ENCODE measurements at places on chromosomes 7 and 10. TPM values are rescaled to one million over a fixed set of nuclear protein-coding genes. Genes with fewer than 3 reads are reported as not detected.

The UNCX gene
- not detected for total RNA-seq

The NEUROD6 gene
- total RNA-seq, result not detected

The PUS7 gene
- 25.8 TPM for total RNA-seq

The MMRN2 gene
- total RNA-seq, result 1.9 TPM

The CYP2C19 gene
- not detected for total RNA-seq

The PNLIPRP2 gene
- total RNA-seq, result not detected

The PTPN12 gene
- 38.4 TPM for total RNA-seq

The TMEM176B gene
- total RNA-seq, result 0.07 TPM

The SPDYE8 gene
- total RNA-seq, result not detected

- peak; percentile 91 for DNase-seq
These were observed 31.2 kb upstream of the GARS1 start for GRCh38 chr7:30563326-30563942.

- DNase-seq, result peak; percentile 23
These were observed 48.1 kb downstream of the CCNY start for GRCh38 chr10:35384265-35384868.

GRCh38 chr7:21983056-21983455 is 37.4 kb upstream of the CDCA7L start:
- DNase-seq, result no peak

- DNase-seq, result no peak
These were observed 57.2 kb downstream of the CALML3 start for GRCh38 chr10:5581670-5582566.

DNA sequence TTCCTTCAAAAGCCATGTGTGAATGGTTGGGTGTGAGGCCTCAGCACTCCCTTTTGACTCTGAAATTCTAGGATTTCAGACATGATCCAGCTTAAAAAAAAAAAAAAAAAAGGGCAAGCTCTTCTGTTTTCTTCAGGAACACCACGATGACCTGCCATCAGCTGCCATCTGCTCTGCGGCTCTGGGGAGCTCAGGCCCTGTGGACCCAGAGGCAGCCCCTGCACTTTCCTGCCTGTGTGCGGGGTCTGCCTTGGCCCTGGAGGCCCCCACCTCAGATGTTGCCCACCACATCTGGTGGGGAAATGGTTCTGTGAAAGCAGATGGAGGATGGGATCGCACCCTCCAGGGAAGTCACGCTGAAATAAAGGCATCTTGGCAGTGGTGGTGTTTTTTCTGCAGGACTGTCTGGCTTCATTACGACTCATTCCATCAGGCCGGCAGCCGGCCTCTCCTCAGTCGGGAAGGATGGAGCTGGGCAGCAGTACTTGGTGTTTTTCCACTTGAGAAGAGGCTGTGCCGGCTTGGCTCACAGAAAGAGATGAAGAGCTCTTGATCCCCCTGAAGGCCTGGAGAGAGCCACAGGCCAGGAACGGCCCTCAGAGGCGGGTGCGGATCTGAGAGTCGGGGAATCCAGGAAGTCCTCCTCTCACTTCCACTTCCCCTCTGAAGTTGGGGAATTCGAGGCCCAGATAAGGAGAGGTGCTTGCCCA is 66.1 kb upstream of the AQP1 start:
- peak; percentile 42 for DNase-seq

GRCh38 chr10:60789340-60789739 is 11.1 kb downstream of the CDK1 start:
- DNase-seq, result no peak

GRCh38 chr10:49177391-49178355 is 10.5 kb downstream of the TMEM273 start:
- peak; percentile 96 for DNase-seq

DNA sequence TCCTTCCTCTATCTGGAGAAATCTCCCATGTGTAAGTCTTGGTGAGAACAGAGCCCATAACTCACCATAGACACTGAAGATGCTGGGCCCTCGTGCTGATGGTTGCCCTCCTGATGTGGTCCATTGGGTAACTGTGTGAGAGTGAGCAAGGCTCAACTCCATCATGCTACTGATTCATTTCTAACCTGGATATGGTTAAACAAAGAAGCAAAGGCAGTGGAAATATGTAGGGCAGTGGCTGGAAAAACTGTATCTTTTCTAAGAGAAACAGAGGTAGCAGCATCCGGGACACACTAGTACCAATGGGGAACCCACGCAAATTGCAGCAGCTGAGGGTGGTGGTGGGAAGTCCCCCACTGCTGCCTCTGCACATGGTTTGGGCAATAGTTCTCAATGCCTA is 221.7 kb downstream of the KLF6 start:
- DNase-seq, result no peak

- no peak for DNase-seq
These were observed 431.1 kb upstream of the KLF6 start for GRCh38 chr10:4215963-4216575.

GRCh38 chr10:122786269-122786668 is 59.4 kb downstream of the CUZD1 start:
- peak; percentile 31 for DNase-seq

DNA sequence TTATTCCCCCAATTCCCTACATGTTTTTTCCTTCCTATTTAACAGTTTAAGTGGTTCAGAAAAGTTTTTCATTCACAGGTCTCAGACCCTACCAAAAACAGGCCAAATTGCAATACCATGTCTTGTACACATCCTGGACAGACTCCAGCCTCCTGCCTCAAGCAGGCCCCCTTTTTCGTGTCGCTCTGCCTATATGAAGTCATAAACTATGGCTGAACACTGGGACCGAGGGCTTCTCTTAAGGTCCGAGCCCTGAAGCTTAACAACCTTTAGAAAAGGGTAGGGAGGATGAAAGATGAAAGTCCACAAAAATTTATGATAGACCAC is 1.4 kb downstream of the FBXW4 start:
- no peak for DNase-seq

GRCh38 chr10:70495691-70496261 is 17.2 kb downstream of the PALD1 start:
- no peak for DNase-seq

GRCh38 chr10:55078121-55078520 is 277.1 kb upstream of the PCDH15 start:
- DNase-seq, result no peak

DNA sequence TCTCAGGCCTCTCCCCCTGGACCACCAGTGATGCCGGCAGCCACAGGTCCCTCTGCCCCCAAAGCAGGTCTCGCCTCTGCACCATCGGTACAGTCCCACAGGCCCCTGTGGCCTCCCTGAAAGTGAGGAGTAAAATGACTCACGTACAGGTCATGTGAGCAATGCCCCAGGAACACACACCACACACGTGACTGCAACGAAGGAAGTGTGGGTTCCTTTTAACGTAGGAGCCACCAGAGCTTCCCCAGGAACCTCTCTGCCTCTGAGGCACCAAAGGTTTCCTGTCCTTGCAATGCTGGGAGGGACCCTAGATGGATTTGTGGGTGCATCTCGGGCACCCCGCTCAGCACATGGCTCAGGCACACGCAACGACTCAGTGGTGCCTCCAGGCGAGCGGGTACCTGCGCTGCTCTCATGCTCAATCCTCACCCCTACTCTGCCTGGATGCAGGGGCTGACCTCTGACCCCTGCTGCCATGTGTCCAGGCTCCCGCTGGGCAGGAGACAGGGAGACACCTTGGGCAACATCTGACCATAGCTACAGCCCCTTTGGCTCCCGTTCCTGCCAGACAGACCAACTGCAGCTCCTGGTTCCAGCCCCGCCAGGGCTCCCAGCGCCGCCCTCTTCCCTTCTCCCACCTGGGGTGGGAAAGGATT is 120.7 kb downstream of the PRKAG2 start:
- peak; percentile 67 for DNase-seq

GRCh38 chr7:70338015-70338414 is 739.7 kb downstream of the AUTS2 start:
- DNase-seq, result no peak
